Renal pelvis (tissue), 12 donors: ENCODE measurements at places on chromosomes 13 and 19. TPM values are rescaled to one million over a fixed set of nuclear protein-coding genes. Genes with fewer than 3 reads are reported as not detected.

Gene BRME1
- 6.3 TPM for polyA plus RNA-seq

Gene KLK4
- polyA plus RNA-seq, result 0.06 TPM

Gene NAT14
- 58.8 TPM for polyA plus RNA-seq

Gene ZNF555
- polyA plus RNA-seq, result 15.1 TPM

Gene ZNF784
- 13.6 TPM for polyA plus RNA-seq

Gene KCTD15
- polyA plus RNA-seq, result 48.5 TPM

Gene GGACT
- 4.9 TPM for polyA plus RNA-seq

Gene AZU1
- 3.4 TPM for polyA plus RNA-seq

Gene FGF22
- 1.1 TPM for polyA plus RNA-seq

Gene ANGPTL8
- 0.96 TPM for polyA plus RNA-seq

Gene DACT3
- 28.5 TPM for polyA plus RNA-seq

Gene CNFN
- 0.59 TPM for polyA plus RNA-seq

Gene NCR1
- 0.26 TPM for polyA plus RNA-seq

Gene FBL
- 373 TPM for polyA plus RNA-seq

Gene EFNB2
- 126 TPM for polyA plus RNA-seq

GRCh38 chr13:84574851-84575250 is 692.6 kb upstream of the SLITRK1 start:
- DNase-seq, result no peak

- DNase-seq, result peak; percentile 52
Observed at GRCh38 chr13:98416408-98416807, 160.5 kb downstream of the STK24 start.

- DNase-seq, result no peak
Observed at GRCh38 chr13:98998831-98999638, 21.2 kb upstream of the DOCK9 start.

- no peak for DNase-seq
Observed at GRCh38 chr13:43792076-43792881, 5.5 kb upstream of the ENOX1 start.

DNA sequence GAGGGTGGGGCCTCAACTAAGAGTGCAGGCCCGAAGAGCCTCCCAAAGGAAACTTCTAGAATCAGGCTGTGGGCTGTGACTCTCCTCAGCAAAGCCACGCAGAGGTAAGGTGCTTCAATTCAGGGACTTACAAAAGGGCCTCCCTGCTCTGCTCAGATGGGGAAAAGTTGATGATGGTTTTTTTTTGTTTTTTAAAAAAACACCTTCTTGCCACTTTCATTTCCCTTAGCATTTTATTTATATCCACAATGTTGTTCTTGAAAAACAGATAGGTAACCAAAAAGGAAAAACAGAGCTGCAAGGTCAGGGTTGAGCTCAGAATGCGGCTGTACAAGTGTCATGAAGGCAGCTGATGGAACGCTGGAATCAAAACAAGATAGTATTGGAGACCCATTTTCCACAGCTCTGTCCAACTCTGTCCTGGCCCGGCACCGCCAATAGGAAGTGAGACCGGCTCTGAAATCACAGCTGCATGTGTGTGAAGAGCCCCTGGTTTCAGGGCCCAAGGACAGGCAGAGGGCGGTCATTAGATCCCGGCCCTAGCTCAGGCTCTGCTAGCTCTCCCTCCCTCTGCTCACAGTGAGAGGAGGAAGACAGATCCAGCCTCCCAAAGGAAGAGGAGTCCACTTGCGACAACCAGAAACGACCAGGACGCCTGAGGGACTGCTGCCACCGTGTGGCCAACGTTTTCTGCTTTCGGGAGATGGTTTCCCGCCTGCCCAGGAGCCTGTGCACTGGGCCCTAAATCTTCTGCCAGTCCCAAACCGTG is 58.3 kb downstream of the KLF2 start:
- DNase-seq, result peak; percentile 85

DNA sequence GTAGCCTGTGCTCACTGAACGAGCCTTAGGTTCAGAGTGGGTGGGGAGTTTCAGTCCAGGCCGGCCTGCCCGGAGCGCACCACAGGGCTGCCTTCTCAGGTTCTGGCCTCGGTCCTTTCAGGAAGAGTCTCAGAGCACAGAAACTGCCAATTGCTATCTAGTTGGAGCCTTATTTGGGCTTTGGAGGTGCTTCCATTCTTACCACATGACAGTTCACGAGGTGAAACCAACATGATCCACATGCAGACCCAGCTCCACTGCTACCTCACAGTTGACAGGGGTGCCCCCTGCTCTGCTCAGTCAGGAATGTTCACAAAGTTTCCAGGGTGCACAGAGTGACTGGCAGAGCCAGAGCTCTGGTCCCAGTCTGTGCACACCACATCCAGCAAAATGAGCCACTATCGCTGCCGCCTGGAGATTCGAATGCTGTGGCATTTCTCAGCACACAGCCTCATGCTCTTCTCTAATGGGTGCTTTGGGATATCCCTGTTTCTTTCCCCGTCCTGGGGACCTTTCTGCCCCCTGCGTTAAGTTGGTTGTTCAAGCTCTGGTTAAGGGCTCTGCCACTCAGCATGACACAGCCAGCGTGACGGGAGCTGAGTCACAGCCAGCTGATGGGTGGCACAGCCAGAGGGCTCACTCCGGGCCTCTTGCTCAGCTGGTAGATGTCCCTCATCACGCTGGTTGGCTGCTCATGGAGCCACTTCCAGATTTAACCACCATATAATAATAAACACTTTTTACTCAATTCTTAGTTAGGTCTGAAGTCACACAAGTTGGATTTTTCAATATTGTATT is 7.5 kb upstream of the SACS start:
- no peak for DNase-seq

- no peak for DNase-seq
Observed at GRCh38 chr19:33697766-33698165, 76.0 kb downstream of the CHST8 start.

GRCh38 chr19:5966215-5966614 is 11.7 kb downstream of the RANBP3 start:
- DNase-seq, result no peak

DNA sequence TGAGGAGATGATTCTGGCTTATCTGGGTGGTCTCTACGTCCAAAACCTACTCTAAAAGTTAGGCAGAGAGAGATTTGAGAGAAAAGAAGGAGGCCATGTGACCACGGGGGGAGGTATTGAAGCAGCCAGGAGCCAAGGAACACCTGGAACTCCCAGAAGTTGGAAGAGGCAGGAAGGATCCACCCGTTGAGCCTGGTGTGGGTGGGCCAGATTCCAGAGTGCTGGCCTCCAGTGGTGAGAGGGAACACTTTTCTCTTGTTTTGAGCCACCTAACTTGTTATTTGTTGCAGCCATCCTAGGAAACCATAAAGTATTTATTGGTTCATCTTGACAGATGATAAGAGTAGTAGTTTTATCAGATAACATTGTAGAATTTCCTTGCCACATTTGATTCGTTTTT is 396.9 kb downstream of the MYO16 start:
- DNase-seq, result no peak

GRCh38 chr13:113579686-113580085 is 4.9 kb upstream of the TFDP1 start:
- no peak for DNase-seq

DNA sequence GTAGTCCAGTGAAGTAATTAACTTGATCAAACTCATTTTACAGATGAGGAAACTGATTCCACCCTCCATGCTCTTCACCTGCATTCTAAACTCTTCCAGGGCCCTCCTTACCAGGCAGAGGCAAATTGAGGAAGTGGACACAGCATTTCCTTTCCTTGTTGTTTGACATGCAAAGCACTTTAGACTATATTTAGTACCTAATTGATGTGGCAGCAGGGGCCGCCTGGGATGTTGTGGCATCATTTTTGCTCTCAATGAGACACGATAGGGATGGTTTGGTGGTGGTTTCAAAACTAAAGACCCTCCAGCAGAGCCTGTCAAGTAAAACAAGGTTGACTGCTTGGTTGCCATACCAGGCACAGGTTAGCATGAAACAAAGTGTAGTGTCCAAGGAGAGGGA is 7.9 kb downstream of the SIPA1L3 start:
- DNase-seq, result no peak

DNA sequence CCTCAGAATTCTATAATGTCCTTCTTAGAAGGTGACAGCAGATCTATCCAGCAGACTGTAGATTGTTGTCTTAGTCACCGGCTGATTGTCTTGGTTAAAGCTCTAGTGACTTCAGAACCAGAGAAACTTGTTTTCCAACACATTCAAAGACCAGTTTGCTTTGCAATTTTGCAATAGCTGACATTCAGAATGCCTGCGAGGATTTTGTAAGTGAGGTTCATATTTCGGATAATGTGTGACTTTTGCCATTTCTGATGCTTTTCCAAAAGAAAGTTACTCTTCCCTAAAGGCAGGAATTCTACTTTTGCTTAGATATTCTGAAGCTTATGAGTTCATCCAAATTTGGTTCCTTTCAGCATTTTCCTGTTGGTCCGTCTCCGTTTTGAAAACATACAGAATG is 13.2 kb downstream of the SPINT2 start:
- no peak for DNase-seq

DNA sequence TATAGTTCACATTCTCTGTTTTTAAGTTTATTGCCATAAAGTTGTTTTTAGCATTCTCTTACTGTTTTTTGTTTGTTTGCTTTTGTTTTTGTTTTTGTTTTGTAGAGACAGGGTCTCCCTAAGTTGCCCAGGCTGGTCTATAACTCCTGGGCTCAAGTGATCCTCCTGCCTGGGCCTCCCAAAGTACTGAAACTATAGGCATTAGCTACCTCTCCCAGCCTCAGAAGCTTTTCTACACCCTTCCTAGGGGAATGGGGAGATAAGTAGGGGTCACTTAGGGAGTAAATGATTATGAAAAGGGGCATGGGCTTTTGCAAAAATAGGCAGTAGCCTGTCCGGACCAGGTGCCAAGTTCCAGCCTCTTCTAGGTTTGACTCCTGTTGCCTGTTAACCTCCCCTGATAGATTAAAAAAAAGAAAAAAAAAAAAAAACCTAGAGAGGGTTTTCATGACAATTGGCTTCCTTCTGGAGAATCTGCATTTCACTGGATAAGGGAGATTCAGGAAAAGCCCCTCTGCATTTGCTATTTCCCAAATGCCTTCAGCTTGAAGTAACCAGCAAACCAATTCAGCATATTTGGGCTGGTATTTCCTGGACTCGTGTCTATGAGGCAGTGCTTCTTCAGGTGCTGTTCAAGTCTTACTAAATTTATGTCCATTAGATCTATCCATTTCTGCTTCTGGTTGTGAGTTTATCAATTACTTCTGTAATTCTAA is 216.8 kb downstream of the TM9SF2 start:
- DNase-seq, result no peak

GRCh38 chr19:6773323-6773931 is 919 bp downstream of the VAV1 start:
- DNase-seq, result no peak

DNA sequence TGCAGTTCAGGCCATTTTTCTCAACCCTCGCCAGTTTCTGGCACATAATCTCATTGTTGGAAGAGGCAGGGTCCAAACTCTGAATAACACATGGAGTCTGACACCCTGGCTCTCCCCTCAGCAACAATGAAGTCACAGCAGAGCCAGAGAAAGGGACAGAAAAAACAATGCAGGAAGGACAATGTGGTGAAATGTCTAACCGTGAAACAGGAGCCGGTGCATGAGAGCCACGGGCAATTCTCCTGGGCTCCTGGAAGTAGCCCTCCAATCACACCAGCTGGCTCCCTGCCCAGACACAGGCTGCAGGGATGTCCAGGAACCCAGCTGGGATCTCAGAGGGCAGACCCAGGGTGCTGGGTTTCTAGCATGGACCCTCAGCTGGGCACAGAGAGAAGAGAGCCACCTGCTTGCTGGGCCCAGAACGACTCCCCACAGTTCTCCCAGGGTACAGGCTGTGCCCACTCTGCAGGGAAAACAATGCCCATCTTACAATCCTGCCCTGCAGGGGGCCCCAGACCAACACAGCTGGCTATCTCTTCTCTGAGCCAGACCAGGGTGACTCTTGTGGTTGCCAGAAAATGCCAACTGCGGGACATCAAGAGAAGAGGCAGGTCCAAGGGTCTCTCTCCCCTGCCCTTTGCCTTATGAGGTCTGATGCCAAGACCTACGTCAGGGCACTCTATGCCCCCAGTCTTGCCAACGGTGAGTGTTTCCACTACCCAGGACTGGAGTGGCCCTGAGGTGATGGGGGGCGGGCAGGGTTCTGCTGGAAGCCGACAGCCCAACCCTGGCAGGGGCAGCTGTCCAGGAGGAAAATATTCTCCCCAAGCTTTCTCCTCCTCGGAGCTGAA is 64.5 kb downstream of the CEBPG start:
- no peak for DNase-seq

GRCh38 chr13:44484562-44485138 is 91.5 kb downstream of the TSC22D1 start:
- DNase-seq, result no peak

GRCh38 chr13:28099396-28100149 is 803 bp downstream of the FLT3 start:
- no peak for DNase-seq

GRCh38 chr19:34327851-34328250 is 37.1 kb upstream of the GPI start:
- DNase-seq, result peak; percentile 52

- no peak for DNase-seq
Observed at GRCh38 chr19:18684642-18684993, 1.1 kb downstream of the CRTC1 start.

DNA sequence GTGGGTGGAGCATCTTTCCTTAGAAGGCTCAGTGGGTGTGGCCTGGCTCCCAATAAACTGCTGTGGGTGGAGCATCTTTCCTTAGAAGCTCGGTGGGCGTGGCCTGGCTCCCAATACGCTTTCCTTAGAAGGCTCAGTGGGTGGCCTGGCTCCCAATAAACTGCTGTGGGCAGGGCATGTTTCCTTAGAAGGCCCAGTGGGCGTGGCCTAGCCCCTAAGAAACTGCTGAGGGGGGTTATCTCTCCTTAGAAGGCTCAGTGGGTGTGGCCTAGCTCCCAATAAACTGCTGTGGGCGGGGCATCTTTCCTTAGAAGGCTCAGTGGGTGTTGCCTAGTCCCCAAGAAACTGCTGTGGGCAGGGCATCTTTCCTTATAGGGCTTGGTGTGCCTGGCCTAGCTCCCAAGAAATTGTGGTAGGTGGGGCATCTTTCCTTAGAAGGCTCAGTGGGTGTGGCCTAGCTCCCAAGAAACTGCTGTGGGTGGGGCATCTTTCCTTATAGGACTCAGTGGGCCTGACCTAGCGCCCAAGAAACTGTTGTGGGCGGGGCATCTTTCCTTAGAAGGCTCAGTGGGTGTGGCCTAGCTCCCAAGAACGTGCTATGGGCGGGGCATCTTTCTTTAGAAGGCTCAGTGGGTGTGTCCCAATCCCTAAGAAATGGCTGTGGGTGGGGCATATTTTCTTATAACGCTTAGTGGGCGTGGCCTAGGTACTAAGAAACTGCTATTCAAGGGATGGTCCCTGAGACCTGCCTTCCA is 10.3 kb downstream of the HSH2D start:
- DNase-seq, result no peak
